SW 1271 (cell line): ENCODE measurements at places on chromosomes 12 and 14.

DNA sequence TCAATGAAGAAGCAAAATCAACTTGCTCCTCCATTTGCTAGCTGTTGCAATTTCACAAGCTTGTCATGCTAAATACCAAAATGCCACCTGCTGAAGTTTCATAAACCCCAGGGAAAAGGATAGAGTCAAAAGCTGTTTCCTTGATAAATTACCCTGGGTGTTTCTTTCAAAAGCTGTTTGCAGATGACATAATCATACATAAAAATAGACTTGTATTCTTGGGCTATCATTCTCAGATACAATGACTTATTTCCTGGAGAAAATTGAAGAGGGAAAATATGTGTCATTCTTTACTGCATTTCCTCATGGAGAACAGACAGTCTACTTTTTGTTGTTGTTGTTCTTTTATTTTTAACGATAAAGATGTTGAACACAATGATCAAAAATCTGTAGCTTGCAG is 119.2 kb downstream of the GALC start:
- no peak for DNase-seq

GRCh38 chr12:55838361-55838760 is 4.4 kb downstream of the MMP19 start:
- DNase-seq = no peak

GRCh38 chr14:85451421-85451820 is 78.5 kb upstream of the FLRT2 start:
- no peak for DNase-seq

GRCh38 chr14:33796356-33796755 is 154.5 kb downstream of the EGLN3 start:
- DNase-seq = no peak

- DNase-seq = no peak
These were observed 58.3 kb downstream of the FGD6 start for GRCh38 chr12:95158919-95159318.

GRCh38 chr14:63277591-63278183 is 41.0 kb downstream of the GPHB5 start:
- no peak for DNase-seq

GRCh38 chr14:74501135-74501614 is 7.6 kb downstream of the ISCA2 start:
- no peak for DNase-seq

DNA sequence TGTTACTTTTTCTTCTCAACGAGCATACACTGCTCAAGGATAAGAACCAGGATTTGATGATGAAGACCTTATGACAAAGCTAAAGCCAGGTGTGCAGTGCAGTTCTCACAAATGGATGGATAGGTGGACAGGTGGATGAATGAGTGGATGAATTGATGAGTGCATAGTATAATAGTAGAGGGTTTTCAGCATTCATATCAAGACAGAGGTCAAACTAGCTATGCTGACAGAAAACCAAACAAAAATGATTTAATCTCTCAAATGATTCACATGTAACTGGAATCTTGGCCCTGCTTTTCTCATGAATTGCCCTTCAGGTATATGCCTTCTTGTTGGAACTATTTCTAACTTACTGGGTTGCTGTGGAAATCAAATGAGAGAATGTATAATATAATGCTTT is 240.9 kb downstream of the BCAT1 start:
- no peak for DNase-seq

DNA sequence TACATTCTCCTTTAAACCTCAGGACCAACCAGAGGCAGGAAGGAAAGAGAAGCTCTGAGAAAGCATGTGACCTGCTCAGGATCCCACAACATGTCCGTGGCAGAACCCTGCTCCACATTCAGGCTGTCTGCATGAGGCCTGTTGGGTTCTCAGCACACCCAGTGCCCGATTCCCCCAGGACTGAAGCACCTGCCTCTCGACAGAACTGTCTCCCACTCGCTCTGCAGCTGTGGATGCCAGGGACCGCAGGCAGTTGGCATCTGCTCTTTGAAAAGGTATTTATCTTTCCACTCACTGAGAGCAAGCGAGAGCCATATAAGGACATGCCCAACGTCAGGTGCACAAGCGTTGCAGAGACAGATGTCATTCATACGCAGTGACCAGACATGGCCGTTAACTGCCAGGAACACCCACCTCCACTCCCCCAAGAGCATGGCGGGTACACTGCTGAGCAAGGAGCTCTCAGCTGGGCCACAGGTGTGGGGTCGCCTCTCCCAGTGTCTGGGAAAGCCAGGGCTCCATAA is 18.9 kb downstream of the PITPNM2 start:
- DNase-seq = no peak

- DNase-seq = no peak
These were observed 430.1 kb downstream of the AEBP2 start for GRCh38 chr12:19869413-19869812.

- no peak for DNase-seq
These were observed 96.6 kb downstream of the ZFP36L1 start for GRCh38 chr14:68696266-68696665.

DNA sequence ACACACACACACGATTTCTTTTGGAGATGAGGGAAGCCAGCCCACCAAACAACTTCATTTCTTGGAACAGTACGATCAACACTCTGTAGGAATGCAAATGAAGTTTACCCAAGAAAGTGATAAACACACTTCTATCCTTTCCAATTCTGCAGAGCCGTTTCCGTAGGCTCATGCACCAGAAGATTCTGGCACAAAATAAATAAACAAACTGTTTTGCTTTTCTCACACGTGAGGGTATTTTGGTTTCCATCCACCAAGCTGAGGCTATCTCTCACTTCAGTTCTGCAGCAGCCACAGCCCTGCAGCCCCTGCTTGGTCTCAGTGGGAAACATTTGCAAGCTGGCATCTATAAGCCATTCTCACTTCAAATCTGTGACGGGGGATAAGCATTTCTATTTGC is 15.3 kb upstream of the TSPAN11 start:
- no peak for DNase-seq

- DNase-seq = no peak
These were observed 122.5 kb downstream of the SLC15A5 start for GRCh38 chr12:16154990-16155389.

DNA sequence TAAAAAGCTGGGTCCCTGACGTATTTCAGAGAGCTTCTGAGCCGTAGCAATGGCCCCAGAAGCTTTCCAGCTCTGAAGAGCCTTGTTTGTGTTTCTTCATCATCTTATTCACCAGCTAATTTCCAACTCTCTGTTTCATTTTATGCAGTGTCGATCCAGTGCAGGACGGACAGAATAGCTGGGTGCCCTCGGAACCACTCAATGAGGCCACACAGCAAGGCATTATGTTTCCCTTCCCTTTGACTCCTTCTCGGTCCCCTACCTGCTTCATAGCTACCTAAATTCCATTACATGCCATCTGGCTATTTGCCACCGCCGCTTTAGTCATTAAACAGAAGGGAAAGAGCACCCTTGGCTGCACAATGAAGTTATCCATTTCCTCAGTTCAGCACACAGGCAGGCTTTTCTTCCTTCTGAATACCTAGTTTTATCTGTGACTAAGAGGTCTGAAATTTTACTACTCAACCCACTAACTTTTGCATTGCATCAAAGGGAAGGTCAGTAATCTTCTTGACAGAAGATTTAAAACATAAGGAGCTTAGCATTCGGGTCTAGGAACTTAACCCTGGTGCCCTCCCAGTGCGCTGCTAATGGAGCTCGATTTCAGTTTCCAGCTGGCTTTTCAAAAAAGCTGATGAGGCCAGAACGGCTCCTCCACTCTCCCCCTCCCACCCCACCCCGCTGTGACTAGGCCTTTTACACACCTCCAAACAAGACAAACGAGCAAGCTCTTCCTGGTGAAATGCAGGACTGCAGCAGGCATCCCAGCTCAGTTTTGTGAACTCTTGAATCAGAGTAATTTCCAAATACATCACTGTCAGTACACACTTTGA is 176.8 kb downstream of the GXYLT1 start:
- DNase-seq = no peak

GRCh38 chr12:132489078-132489601 is 811 bp upstream of the FBRSL1 start:
- DNase-seq = no peak

DNA sequence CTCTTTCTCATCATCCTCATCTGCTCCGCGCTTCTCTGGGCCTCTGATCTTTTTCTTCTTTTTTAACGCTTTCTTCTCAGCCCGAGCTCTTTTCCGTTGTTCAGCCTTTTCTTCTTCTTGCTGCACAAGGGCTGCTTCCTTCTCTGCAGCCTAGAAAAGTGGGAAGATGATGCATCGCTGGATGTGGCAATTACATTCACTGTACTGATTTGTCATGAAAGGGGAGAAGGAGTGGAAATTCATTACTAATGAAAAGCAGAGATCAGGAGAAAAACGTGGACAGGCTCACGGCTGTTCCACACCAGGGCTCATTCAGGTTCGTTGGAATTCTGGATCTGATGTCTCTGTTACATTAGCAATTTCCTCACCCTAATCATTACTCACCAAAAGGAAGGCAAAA is 15.1 kb downstream of the FICD start:
- DNase-seq = no peak

DNA sequence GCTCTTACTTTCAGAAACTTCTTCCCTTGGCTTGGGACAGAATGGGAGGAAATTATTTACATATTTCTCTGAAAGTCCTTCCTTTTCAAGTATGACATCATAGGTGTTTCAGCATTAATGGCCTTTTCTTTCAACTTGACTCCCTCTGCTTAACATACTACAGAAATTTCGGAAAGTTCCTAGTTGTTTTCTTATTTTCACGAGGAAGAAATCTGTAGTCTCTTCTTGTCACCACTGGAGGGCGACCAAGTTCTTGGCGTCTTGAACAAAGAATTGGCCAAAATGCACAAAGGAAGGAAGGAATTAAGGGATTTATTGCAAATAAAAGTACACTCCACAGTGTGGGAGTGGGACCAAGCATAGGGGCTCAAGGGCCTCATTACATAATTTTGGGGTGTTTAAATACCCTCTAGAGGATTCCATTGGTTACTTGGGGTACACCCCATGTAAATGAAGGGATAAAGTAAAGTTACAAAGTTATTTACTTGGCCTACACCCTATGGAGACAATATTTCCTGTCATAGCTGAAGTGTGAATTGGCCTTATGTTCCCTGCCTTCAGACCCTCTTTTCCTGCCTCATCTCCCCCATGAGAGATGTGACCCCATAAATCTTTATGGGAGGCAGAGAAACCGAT is 70.4 kb downstream of the RPL10L start:
- peak; percentile 56 for DNase-seq

GRCh38 chr14:38867561-38868150 is 235.4 kb downstream of the SEC23A start:
- DNase-seq = peak; percentile 51

DNA sequence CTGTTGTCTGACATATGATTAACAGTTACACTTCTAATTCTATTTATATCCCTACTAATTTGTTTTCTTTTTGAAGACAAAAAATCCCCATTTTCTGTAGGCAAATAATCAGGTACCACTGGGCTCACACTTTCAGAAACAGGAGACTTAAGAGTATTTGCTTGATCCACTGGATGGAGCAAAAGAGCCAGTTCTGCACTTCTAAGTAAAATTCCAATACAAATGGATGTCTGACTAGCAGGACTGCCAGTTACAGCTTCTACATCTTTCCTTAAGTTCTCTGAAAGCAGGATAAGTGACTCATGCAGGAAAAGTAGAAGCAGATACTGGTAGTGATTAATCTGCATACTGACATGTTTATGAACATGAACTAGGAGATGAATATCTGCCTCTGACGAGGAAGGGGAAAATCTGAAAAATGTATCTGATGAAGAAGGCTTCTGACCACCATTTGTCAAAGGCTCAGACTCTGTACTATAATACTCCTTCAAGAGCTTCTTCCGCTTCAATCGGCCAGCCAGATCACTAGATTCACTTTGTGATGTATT is 73.8 kb upstream of the ANKS1B start:
- no peak for DNase-seq

- DNase-seq = no peak
These were observed 83.5 kb downstream of the TTC6 start for GRCh38 chr14:37678916-37679315.

DNA sequence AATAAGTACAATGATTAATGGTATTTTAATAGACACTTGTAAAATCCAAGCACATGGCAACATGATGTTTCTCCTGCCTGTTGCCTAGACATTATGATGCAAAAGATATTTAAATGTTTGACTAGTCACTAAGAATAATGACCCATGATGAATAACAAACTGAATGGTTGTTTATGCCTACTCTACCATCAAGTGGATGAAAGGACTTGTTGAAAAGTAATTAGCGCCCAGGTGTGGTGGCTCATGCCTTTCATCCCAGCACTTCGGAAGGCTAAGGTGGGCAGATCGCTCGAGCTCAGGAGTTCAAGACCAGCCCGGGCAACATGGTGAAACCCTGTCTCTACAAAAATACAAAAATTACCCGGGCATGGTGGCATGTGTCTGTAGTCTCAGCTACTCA is 30.7 kb downstream of the KIF21A start:
- no peak for DNase-seq

- DNase-seq = no peak
These were observed 65.9 kb downstream of the RERG start for GRCh38 chr12:15155271-15155670.

DNA sequence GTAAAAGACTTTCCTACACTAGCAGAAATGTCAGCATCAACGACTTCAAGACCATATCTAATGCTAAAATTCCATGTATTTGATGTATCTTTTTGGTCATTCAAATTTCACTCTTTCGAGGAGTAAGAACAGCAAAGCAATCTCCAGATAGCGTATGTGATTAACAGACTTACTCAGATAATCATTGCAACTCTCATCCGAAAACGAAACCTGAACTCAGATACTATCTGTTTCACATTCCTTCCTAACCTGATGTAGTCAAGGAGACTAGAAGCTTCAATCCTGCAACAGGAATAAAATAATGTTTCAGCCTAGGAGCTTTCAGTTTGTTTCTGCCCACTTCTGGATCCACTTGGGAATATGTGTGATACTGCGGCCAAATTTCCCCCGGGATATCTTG is 286.3 kb downstream of the NUAK1 start:
- DNase-seq = no peak

GRCh38 chr12:116113398-116114130 is 163.9 kb downstream of the MED13L start:
- no peak for DNase-seq

- DNase-seq = no peak
These were observed 10.7 kb downstream of the CIPC start for GRCh38 chr14:77108753-77109152.

- DNase-seq = no peak
These were observed 498.7 kb downstream of the TMEM121 start for GRCh38 chr14:106024983-106025604.

DNA sequence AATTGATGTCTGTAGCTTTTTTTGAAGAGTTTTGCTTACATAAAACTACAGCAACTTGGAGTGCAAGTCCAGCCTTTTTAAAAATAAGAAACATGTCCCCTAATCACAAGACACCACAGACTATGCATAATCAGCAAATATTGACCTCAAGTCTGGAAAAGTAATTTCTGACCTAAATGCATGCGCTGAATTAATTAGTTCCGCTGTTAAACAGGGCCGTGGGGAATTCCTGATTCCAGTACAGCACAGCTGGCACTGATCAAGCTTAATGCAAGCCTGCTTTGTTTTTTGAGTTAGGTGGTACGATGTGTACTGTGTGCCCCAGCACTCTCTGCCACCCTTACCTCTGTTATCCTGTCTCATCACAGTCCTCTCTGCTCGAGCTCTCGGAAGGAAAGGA is 9.2 kb downstream of the MLH3 start:
- DNase-seq = no peak

- peak; percentile 17 for DNase-seq
These were observed at the start of gene TMTC1 for GRCh38 chr12:29783773-29784666. TSS of gene TMTC1 (minus strand) at chr12:29783942. CDS start at chr12:29783751, 191 bp downstream.

GRCh38 chr12:105933671-105934665 is 204.8 kb downstream of the NUAK1 start:
- peak; percentile 53 for DNase-seq
